Activated CD4-positive, alpha-beta memory T cell treated with anti-CD3 and anti-CD28 coated beads, Interleukin-2, amount 10 ng/mL, durations not matched to agents 7 days and 5 days (primary cell): ENCODE measurements at places on chromosomes 5 and 9.
A peak's percentile ranks its signal among the peaks of the same experiment; 100 is the strongest.

- DNase-seq, result peak; percentile 18
Measured at GRCh38 chr9:31119890-31120454, 1264.5 kb upstream of the ACO1 start.

GRCh38 chr9:23581931-23582330 is 244.1 kb downstream of the ELAVL2 start:
- DNase-seq, result no peak

DNA sequence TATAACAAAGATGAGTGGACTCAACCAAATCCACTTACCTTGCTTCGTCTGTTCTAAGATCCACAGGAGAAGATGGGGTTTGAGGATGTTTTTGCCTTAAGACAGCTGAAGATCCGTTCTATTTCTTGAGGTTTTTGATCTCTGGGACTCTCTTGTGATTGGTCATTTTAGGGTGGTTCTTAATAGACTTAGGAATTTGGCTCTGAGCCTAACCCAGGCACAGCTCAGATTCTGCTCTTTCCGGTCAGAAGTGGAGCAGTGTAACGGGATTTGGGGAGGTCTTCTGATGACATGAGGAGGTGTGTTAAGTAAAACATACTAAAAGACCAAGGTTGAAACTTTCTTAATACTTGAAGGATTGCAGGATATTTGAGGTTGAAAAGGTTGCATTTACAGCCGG is 166.9 kb downstream of the DMRT2 start:
- DNase-seq, result no peak

GRCh38 chr9:99445920-99446319 is 223.8 kb downstream of the SEC61B start:
- DNase-seq, result no peak

- DNase-seq, result no peak
Measured at GRCh38 chr5:57495285-57496086, 12.9 kb upstream of the ACTBL2 start.

DNA sequence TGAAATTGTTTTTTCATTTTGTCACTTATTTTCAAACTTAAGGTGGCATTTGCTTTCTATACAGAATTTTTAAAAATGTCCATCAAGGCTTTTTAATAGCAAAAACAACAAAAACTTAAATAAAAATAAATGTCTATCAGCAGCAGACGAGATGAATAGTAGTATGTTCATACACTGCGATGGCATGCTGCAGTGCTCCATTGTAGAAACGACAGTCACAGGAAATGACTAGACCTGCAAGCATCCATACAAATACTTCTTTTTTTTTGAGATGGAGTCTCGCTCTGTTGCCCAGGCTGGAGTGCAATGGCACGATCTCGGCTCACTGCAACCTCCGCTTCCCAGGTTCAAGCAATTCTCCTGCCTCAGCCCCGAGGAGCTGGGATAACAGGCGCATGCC is 41.4 kb downstream of the COL23A1 start:
- DNase-seq, result no peak

GRCh38 chr9:114153761-114154599 is 1.4 kb upstream of the COL27A1 start:
- DNase-seq, result no peak

- no peak for DNase-seq
Measured at GRCh38 chr9:107794259-107794658, 304.7 kb upstream of the KLF4 start.

DNA sequence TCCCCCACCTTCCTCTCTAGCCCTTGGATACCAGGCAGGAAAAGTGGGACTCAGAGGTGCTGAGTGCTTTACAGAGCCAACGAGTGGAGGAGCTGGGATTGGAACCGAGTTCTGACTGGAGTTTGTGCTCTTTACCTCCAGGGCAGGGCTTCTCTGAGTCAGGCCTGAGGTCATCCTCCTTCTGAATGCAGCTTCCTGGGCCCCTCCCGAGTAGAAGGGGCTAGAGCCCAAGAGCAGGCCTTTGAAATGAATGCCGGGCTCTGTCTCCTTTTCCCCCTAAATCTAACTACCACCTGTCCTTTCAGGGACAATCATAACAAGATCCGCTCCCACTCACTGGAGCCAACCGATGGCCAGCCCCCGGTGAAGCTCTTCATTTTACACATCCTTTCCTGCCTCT is 12.7 kb downstream of the PTGES start:
- no peak for DNase-seq

DNA sequence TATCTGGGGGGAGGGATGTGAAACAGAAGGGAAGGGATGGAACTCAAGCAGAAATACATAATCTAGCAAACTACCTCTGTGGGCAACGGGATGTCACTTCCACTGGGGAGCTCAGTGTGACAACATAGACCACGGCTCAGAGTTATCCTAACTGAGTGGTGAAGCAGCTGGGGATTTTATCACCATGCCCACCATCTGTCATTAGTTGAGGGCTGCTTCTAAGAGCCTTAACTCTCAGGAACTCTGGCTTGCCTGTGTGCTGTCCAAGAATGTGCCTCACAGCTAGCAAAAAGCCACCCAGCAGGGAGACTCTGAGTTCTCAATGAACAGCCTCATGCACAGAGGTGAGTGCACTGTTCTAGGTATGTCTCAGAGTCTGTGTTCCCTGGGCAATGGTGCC is 90.6 kb upstream of the CXCL14 start:
- DNase-seq, result no peak

GRCh38 chr5:59999056-59999455 is 105.5 kb upstream of the PDE4D start:
- no peak for DNase-seq

GRCh38 chr5:174872271-174872670 is 147.9 kb downstream of the MSX2 start:
- DNase-seq, result no peak

- DNase-seq, result no peak
Measured at GRCh38 chr5:55031492-55031891, 7.4 kb downstream of the GZMK start.

GRCh38 chr9:105205787-105206495 is 38.5 kb upstream of the SLC44A1 start:
- DNase-seq, result no peak

DNA sequence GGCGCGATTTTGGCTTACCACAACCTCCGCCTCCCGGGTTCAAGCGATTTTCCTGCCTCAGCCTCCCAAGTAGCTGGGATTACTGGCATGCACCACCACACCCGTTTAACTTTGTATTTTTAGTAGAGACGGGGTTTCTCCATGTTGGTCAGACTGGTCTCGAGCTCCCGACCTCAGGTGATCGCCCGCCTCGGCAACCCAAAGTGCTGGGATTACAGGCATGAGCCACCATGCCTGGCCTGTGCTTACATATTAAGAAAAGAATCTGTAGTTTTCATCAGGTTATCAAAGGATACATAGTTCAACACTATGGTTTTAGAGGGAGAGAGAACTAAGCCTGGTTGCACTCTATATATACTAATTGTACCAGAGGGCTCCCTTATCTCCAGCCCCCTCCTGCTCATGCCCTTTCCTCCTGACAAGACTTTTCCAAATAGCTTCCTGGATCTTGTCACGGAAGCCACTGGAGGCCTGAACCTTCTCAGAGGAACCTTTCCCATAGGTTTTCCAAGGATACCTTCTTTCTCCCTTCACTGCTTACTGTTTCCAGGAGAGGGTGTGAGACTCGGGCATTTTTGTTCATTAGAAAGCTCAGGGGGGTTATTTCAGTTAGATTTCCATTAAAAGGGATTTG is 53.1 kb downstream of the SLC44A1 start:
- no peak for DNase-seq

GRCh38 chr5:158741296-158741695 is 358.4 kb downstream of the EBF1 start:
- no peak for DNase-seq

- no peak for DNase-seq
Measured at GRCh38 chr5:58459146-58460001, 512 bp downstream of the PLK2 start.

DNA sequence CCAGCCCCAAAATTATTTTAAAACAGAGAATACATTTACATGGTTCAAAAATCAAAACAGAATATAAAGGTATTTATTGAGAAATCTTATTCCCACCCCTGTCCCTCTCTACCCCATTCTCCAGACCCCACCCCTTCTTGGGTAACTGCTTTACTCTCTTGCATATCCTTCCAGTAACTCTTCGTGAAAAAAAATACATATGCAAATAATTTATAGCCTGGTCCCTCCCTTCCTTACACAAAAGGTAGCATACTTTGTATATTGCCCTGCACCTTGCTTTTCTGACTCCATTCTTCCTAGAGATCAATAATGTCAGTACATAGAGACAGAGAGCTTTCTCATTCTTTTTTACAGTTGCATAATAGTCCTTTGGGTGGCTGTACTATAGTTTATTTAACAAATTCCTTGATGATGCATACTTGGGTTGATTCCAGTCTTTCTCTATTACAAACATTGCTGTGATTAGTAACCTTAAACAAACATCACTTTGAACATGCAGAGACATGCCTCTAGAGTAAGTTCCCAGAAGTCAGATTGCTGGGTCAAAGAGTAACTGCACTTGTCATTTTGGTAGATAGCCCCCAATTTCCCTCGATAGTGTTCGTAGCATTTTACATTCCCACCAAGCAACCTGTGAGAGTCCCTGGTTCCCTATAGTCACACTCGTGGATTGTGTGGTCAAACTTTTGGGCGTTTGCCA is 47.9 kb downstream of the STOM start:
- DNase-seq, result no peak

GRCh38 chr9:83432104-83432627 is 106.0 kb downstream of the FRMD3 start:
- DNase-seq, result no peak

DNA sequence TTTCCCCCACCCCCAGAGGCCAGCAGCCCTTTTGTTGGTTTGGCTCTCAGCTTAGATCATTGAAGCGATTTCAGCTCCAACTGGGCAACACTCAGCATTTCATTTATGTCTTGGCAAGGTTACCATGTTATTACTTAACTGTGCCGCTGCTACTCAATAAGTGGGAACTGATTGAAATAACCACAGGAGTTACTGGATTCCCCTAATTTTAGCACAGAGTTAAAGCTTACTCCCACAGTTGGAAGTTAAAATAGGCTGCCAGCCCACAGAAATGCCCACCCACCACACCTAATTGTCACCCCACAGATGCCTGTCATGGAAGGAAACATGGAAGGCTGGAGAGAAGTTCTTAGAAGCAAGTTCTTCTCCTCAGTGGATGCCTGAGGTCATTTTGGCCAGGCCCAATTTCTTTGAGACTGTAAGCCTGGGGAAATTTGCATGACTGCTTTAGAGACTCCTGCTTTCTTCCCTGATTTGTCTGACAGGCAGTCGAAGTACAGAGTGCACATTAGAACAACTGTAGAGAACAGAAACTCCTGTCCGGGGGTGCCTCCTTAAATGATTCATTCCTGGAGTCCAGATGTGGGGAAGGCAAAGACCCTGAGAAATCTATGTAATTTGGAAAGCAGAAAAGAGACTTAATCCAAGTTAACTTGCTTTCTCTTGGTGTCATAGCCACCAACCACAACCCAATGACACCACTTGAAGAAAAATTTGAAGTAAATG is 370.0 kb downstream of the ZSWIM6 start:
- no peak for DNase-seq

GRCh38 chr5:93723005-93723404 is 18.4 kb downstream of the POU5F2 start:
- DNase-seq, result no peak

DNA sequence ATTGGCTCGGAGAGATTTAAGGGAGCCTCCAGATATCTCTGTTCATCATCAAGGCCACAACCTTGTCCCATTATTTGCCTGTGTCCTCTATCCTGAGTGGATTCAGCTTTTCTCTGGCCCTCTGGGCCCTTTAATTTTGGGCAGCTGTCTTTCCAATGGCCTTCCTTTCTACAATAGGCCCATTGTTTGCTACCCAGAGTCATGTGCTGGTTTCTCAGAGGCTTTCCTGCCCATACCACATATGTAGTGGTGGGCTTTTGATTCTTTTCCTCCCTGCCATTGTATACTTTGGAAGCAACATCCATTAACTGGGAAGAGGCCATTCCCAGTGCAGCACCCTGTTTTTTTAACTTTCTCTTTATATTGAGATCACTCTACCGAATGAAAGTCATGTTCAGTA is 233.9 kb upstream of the SGCD start:
- DNase-seq, result no peak

DNA sequence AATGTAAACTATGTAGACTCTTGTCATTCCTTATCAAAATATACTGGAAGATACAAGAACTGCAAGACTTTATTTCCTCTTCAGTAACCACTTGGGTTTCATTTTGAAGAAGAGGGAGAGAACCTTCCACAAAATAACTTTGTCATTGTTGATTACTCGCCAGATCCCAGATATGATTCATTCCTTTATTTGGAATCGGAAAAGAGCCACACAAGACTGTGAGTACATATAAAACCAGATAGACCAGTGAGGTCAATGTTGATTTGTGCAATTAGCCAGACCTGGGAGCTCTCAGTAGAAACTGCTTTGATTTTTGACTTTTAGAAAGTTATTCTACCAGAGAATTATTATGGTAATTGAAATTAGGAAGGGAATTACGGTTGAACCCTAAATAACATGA is 146.1 kb downstream of the TMEM167A start:
- no peak for DNase-seq

GRCh38 chr5:133370036-133370831 is 242.1 kb downstream of the FSTL4 start:
- peak; percentile 4 for DNase-seq

- no peak for DNase-seq
Measured at GRCh38 chr5:153342487-153342886, 148.0 kb upstream of the GRIA1 start.

DNA sequence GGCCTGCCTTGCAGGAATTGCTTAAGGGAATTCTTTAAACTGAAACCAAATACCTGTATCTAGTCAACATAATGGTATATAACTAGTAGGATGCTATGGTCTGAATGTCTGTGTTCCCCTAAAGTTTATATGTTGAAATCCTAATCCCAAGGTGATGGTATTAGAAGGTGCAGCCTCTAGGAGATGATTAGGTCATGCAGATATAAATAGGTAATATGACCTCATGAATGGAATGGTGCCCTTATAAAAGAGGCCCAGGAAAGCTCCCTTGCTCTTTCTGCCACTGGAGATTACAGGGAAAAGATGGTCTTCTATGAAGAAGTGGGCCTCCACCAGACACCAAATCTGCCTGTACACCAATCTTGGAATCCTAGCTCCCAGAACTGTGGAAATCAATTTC is 7.4 kb upstream of the KIAA1958 start:
- no peak for DNase-seq

DNA sequence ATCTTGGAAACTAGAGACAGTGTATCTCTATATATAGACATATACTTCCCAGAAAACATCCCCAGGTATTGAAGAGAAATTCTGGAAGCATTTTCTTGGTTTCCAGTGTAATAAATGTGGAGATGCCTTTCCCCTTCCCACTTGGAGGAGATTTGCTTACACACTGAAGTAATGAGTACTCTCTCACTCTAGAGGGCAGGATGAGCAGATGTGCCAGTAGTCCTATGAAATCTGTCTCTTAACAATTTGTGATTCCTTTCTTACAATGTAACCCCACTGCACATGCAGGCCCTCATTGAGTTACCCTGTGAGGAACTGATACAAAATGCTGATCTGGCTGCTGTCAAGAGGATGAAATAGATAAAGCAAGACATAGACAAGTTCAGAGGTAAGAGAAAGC is 567.2 kb downstream of the SLCO4C1 start:
- no peak for DNase-seq

GRCh38 chr9:13186091-13186490 is 93.4 kb downstream of the MPDZ start:
- DNase-seq, result no peak

- DNase-seq, result no peak
Measured at GRCh38 chr5:60299944-60300343, 400.0 kb downstream of the DEPDC1B start.

- DNase-seq, result no peak
Measured at GRCh38 chr5:5979377-5979760, 399.0 kb downstream of the MED10 start.
